ENCODE measurements at places on chromosomes 1 and 21.

DNA sequence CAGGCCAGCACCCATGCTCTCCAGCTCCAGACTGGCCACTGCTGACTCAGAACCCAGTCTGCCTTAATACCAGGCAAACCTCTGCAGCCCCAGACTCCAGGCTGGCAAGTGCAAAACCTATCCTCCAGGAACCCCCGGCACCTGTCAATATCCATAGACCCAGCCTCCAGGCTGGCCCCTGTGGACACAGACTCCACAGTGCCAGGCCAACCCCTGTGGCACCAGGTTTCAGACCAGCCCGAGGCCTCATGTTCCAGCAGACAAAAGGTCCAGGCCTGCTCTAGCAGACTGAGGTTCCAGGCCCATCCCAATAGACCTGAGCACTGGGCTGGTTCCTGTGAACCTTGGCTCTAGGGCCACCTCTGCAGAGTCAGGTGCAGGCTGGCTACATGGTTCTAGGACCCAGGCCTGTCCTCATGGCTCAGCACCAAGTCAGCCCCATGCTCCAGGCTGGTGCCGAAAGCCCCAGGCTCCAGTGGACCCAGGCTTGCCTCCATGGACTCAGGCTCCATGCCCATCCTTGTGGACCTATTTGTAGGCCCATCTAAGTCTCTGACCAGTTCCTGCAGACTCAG lies 118.2 kb downstream of the WDR3 start:
- DNase-seq = no peak

- no peak for DNase-seq
Measured at GRCh38 chr1:187854457-187854856, 1025.7 kb downstream of the PLA2G4A start.

DNA sequence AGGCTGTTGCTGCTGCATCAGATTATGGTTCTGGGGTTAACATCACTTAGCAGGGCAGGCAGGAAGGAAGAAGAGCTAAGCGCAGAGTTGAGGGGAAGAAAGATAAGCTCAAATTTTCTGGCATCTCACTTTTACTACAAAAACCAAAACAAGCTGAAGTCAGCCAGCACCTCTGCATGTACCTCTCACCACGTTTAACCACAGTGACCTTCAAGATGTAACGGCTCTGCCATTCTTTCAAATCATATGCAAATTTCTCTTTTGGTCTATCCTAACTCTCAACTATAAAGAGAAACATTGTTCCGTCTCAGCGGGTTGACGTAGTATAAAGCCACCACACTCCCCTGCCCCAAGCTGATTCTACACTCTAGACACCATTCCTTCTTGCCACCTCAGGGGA lies 154.4 kb downstream of the OMA1 start:
- DNase-seq = peak; percentile 48

DNA sequence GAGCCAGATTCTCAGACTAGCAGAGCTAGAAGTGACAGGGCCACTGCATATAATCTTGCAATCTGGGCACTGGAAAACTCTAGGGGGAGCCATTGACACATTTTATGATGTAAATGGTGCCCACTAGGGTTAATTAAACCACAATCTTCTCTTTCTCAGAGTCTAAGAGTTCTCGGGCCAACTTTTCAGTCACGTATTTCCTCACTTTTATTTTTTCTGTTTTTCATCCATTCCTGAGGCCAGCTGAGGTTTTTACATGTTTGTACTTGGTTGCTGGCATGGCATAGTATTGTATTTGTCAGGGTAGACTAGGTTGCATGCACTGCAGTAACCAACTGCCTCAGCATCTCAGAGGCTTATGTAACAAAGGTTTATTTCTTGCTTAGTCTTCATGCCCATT lies 138.2 kb downstream of the ZNF326 start:
- DNase-seq = no peak

GRCh38 chr1:91553177-91553591 lies 52.5 kb downstream of the CDC7 start:
- no peak for DNase-seq

- DNase-seq = peak; percentile 31
Measured at GRCh38 chr1:37930246-37931101, 16.4 kb downstream of the INPP5B start.

- no peak for DNase-seq
Measured at GRCh38 chr1:159162516-159163265, 8.7 kb upstream of the CADM3 start.

DNA sequence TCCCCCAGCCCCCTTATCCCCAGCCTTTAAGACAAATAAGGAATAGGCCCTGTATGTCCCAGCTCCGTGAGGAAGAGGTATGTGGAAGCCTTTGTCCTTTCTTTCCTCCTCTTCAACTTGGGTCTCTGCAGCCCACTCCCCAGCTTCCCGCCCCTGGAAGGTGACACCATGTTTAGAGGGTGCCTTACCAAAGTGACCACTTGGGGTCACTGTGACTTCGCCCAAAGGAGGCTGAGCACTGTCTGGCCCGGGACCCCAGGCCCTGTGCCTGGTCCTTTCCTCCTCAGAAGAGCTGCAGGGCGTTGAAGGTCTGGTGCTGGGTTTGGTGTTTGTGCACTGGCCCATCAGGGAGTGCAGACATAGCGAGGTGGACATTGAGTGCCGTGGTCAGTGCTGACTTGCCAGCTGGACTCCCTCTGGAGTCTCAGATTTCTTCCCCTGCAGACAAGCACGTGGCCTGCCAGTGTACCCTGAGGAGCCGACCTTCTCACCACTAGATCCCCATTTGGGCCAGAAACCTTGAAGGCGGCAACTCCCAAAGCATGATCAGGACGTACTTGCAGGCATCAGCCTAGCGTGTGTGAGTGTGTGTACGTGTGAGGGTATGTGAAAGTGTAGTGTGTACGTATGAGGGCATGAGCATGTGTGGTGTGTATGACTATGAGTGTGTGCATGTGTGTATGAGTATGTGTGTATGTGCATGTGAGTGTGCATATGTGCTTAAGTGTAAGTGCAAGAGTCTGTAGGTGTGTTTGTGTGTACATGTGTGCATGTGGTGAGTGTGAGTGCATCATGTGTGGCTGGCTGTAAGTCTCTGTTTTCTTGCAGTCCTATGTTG lies 181.4 kb upstream of the KIAA0040 start:
- peak; percentile 47 for DNase-seq

- DNase-seq = no peak
Measured at GRCh38 chr1:19287436-19288185, 959 bp downstream of the AKR7A3 start.

DNA sequence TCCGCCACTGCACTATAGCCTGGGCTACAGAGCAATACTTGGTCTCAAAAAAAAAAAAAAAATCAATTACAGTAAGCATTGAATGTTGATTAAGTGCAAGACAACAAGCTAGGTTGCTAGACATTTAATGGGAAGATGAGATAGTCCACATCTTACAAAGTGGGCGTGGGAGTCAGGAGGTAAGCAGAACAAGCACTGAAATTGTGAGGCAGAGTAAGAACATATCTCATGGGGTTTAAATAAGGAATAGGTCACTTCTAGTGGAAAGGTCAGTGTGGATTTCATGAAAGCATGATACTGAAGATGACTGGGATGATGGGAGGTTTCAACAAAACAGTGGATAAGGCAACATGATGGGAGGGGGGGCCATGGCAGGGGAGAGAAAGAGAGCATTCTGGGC lies 1.9 kb upstream of the OLFML2B start:
- DNase-seq = no peak

- DNase-seq = no peak
Measured at GRCh38 chr1:42684139-42684538, 1.9 kb downstream of the YBX1 start.

GRCh38 chr1:66312271-66312990 lies 221.5 kb upstream of the SGIP1 start:
- DNase-seq = no peak

GRCh38 chr1:3981746-3982505 lies 81.9 kb upstream of the C1orf174 start:
- DNase-seq = no peak

GRCh38 chr1:105872817-105873216 lies 1183.7 kb upstream of the PRMT6 start:
- no peak for DNase-seq

DNA sequence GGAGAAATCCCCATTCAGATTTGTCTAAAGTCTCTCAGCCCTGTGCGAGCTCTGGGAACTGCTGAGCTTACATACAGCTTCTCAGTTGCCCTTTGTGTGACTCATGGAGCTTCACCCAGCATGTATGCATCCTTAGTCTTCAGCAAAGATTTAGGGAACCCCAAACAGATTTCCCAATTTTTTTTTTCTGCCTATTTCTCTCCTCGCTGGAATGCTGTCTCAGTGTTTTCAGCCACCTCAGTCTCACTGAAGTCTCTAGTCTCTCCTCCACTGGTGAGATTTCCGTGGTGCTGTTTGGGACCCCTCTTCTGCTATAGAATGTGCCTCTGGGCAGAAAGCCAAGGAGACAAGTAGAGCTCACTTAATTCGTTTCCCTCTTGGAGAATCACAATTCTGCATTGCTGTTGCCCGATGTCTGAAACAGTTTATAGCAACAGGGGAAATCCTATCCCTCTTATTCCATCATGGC lies 28.1 kb upstream of the TXLNA start:
- no peak for DNase-seq

GRCh38 chr1:87478231-87478630 lies 149.6 kb downstream of the LMO4 start:
- DNase-seq = no peak

- DNase-seq = no peak
Measured at GRCh38 chr1:209742409-209743144, 13.3 kb upstream of the TRAF3IP3 start.

GRCh38 chr1:11835441-11836225 lies 11.9 kb downstream of the NPPA start:
- DNase-seq = no peak
